ENCODE measurements at places on chromosomes 16 and 17.
A peak's percentile ranks its signal among the peaks of the same experiment; 100 is the strongest.

- DNase-seq: no peak
Measured at GRCh38 chr17:28501421-28502284, 4.5 kb upstream of the FOXN1 start.

DNA sequence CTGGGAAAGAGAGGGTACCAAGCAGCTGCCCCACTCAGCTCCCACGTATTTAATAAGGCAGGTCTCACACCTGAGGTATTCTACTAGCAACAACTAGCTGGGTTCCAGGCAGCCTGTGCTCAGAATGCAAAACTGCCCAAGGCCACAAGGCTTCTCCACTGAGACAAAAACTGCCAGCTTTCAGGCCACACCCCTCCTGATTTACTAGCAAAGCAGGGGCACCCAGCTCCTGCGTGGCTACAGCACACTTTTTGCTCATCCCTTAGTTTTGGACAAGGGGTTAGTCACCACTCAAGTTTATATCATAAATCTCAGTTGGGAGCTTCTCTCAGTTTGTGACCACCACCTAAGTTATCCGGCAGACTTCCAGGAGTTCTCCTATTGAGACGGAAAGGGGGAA, 494.6 kb downstream of the CDH11 start:
- no peak for DNase-seq

DNA sequence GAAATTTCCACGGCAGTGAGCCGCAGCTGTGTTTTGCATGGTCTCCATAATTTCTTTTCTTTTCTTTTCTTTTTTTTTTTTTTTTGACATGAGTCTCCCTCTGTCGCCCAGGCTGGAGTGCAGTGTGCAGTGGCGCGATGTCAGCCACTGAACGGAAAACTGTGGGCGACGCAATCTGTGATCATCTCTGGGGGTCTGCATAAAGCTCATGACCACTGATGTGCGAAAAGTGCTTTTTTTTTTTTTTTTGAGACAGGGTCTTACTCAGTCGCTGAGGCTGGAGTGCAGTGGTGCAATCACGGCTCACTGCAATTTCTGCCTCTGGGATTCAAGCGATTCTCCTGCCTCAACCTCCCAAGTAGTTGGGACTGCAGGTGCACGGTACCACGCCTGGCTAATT, 117.6 kb downstream of the ABCC6 start:
- DNase-seq: no peak

DNA sequence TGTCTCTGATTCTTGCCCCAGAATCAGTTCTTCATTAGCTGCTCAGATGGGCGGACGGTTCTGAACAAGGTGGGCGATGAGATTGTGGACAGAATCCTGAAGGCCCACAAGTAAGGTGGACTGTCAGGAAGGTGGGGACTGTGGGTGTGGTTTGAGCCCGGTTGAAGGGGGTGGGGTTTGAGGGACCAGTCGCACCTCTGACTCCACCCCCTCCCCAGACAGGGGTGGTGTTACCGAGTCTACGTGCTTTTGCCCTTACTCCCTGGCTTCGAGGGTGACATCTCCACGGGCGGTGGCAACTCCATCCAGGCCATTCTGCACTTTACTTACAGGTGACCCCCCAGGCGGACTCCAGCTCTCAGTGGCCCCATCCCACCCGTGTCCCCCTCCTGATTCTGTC, 11.3 kb downstream of the PLD2 start:
- DNase-seq: no peak

GRCh38 chr16:83215406-83216001, 588.7 kb downstream of the CDH13 start:
- peak; percentile 55 for DNase-seq

DNA sequence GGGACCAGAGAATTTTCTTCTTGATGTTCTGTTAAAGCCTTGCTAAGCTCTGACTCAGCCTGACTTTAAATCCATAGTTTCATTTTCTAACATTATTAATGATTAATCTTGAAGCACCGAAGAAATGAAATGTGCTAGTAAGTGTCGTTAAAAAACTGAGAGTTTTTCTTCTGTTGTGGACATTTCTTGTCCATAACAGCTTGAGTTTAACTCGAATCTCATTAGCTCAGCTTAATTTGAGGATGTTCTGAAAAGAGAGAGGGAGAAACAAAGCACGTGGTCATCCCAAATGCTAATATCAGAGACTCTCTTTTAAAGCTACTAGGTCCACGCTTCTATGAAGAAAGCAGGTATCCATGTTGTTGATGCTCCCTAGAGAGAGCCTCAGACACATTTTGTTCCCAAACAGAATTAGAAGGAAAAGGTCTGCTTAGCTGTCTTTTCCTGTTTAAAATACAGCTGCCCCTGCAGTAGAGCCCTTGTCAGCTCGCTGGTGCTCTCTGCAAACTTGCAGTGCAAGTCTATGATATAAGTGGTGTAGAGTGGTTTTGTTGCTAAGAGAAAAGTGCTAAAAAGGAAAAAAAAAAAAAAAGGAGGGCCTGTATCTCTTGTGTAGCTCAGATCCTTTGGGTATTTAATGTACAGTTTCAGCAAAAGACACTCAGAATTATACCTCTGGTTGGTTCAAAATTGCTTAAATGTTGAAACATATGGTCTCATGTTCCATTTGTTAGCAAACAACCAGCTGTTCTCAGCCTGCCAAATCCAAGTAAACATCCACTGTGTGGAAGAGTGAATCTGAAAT, 191.1 kb upstream of the TBX2 start:
- DNase-seq: peak; percentile 83

- no peak for DNase-seq
Measured at GRCh38 chr16:30928390-30928789, 5.0 kb downstream of the FBXL19 start.

- DNase-seq: peak; percentile 4
Measured at GRCh38 chr16:14179116-14179515, 108.0 kb downstream of the MRTFB start.

Measured in DMS53 (cell line).